Cardiac fibroblast (primary cell): ENCODE measurements at places on chromosomes 6 and 20.

DNA sequence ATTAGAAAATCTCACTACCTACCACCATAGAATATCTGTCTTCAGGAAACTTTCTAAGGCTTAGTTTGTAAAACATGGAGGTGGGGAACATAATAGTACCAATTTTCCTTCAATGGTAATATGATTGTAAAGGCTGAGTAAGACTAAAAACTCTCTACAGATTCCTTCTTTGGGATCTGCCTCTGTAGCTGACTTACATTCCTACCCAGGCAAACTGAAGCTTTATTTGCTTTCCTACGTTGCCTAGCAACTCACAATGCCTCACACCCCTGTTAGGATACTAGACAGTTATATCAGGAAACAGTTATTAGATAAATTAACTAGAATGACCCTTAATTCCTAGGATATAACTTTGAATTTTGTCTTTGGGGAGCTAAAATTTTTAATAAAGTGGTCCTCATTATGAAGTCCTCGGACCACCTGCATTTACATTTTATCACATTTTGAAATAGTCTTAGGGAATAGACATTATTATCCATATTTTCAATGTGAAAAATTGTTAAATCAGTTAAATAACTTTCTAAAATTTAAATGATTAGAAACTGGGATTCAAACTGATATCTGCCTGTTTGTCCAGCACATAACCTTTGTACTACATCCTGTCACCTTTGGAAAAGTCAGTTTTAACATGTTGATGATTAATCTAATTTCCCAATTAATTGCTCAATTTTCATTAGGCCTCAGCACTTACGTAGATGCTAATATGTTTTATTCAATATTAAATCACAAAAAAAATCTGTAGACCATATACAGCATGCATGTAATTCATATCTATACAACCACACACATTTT is 591.4 kb downstream of the RNF144B start:
- peak; percentile 7 for DNase-seq

- peak; percentile 91 for DNase-seq
Observed at GRCh38 chr20:25525867-25526266, 59.5 kb downstream of the NINL start.

- DNase-seq: no peak
Observed at GRCh38 chr6:64081453-64081852, 445.9 kb downstream of the PHF3 start.

GRCh38 chr6:68760941-68761676 is 126.0 kb downstream of the ADGRB3 start:
- DNase-seq: no peak

- no peak for DNase-seq
Observed at GRCh38 chr6:17178754-17179529, 77.1 kb downstream of the STMND1 start.

- DNase-seq: no peak
Observed at GRCh38 chr6:49142421-49143151, 320.5 kb downstream of the MMUT start.
